ENCODE measurements at places on chromosomes 12 and 14.

GRCh38 chr14:37565550-37565949 is 29.5 kb downstream of the FOXA1 start:
- no peak for DNase-seq

DNA sequence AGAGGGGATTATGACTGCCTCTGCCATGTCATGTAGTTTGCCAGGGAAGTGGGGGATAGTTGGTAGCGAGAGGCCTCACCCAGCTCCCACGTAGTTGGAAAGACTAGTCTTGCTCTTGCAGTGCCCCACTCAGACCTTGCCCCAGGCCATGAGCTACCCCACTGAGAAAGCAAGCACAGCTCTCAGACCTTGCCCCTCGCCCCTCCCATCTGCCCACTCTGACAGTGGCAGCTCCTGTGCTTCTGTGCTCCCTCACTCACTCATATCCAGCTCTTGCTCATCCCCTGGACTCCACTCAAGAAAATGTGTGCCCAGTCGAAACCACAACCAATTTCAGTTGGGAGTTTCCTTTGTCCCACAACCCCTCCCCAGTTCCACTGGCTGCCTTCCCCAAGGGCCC is 55.5 kb upstream of the BDKRB2 start:
- DNase-seq = no peak

GRCh38 chr14:89652352-89652751 is 235.3 kb upstream of the FOXN3 start:
- no peak for DNase-seq

- DNase-seq = no peak
These were observed 33.8 kb downstream of the SYT1 start for GRCh38 chr12:78898416-78898815.

GRCh38 chr12:55653031-55653430 is 16.3 kb downstream of the OR10P1 start:
- DNase-seq = no peak

GRCh38 chr12:71476513-71476912 is 36.9 kb downstream of the LGR5 start:
- DNase-seq = no peak

DNA sequence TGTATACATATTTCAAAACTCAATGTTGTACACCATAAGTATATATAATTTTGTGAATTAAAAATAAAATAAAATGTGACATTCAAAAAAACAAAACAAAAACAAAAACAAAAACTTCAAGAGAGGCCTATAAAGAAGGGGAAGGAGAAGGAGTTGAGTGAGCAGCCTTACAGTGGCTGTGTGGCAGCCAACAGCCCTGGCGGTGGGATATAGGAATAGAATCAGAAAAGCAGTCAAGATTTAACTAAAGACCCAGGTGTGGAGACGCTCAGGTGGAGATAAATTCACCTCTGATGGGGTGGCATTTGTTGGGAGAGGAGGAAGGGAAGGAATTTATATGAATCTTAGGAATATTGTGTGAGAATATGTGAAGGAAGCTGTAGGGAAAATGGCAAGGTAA is 41.8 kb upstream of the E2F7 start:
- no peak for DNase-seq

- no peak for DNase-seq
These were observed 35.3 kb downstream of the TSPAN19 start for GRCh38 chr12:85000729-85001128.

- DNase-seq = peak; percentile 73
These were observed at the start of gene ARID4A for GRCh38 chr14:58298477-58299400. ARID4A (plus strand) TSS chr14:58298555; CDS start chr14:58299855, 1,300 bp downstream.

GRCh38 chr12:128307791-128308190 is 40.8 kb downstream of the TMEM132C start:
- no peak for DNase-seq

- no peak for DNase-seq
These were observed 208.6 kb downstream of the GALC start for GRCh38 chr14:87784386-87784785.

DNA sequence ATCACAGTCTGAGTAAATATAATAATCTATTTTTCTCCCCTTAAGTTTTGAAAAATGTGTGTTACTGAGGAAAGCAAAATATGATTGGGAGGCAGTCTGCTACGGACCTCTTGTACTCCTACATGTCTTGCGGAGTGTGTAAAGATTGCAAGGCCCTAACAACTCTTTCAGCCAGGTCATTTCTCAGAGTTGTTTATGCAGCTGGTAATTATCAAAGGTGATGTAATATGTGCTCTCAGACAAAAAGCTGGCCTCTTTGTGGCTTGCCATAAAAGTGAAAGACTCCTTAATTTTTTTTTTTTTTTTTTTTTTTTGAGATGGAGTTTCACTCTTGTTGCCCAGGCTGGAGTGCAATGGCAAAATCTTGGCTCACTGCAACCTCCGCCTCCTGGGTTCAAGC is 40.5 kb upstream of the MON2 start:
- DNase-seq = no peak

- no peak for DNase-seq
These were observed 57.6 kb downstream of the EID3 start for GRCh38 chr12:104360983-104361707.

Measured in GM20000 (cell line).